ENCODE measurements at places on chromosomes 2 and 18.

DNA sequence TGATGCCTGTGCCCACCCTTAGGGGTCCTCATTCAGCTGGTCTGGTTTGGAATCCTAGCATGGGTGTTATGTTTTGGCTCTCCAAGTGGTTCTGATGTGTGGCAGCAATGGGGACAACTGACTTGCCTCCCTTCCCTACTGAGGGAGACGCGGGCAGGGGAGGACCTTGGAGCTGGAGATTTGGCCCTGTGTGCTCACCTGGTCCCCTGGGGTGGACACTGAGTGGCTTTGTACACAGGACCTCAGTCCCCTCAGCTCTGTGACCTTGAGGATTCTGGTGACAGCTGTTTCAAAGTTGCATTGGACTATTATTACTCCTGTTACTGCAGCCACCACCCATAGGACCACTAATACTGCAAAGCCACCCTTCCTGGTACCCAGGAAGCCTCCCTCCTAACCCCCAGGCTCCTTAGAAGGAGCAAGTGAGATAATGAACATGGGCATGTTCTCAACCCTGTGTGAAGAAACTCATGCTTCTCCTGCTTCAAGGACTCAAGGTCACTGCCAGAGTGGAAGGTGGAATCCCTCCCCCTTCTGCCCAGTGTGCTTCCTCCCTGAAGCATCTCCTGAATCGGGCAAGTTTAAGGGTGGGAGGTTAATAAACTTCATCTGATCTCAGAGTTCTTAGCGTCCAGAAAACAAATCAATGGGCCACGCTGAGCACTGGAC lies 26.5 kb downstream of the TMEM182 start:
- no peak for DNase-seq

DNA sequence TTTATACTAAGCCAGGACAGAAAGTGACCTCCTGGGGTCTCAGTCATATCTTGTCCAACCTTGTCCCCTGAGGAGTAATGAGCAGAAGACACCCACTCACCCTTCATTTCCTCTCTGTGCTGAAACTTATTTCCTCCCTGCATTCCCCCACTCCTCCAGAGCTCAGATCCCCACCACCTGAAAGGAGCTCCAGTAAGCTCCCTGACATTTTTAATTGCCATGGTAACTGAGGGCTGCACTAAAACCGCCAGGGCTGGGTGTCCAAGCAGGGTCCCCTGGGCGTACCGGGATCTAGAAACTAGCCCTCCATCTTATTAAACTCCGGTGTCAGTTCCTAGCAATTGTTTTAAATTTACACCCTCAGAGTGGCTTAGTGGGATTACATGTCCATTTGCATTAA lies 393.3 kb upstream of the HNRNPA3 start:
- DNase-seq = no peak

- no peak for DNase-seq
These were observed 91.8 kb downstream of the FMNL2 start for GRCh38 chr2:152426801-152427200.

- DNase-seq = no peak
These were observed 11.4 kb downstream of the WDSUB1 start for GRCh38 chr2:159275111-159275510.

DNA sequence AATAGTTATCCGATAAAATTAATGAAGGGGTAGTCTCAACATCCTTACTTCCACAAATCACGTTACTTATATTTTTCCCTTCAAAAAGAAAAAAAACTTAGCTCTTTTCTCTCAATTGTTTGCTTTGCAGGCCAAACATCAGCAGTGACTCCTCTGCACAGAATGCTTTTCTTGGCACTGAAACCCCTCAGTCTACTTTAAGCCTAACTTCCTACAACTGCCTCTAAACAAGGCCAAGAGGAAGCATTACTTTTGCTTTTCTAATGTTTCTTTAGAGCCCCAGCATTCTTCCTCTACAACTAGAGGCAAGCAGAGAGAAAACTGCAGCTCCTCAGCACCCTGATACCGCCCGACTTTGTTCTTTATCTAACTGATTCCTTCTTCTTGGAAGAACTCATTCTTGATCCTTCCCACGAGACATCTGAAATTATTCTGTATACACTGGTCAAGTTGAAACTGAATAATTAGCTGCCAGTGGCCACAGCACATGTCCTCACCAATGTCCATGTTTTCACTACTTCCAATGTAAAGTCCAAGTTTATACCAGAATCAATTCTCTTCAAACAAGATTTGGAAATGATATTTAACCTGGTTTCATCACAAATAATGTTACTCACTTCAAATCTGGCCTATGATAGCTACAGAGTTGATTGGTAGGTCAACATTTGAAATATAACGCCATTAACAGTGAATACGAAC lies 55.3 kb downstream of the DTNB start:
- DNase-seq = no peak

DNA sequence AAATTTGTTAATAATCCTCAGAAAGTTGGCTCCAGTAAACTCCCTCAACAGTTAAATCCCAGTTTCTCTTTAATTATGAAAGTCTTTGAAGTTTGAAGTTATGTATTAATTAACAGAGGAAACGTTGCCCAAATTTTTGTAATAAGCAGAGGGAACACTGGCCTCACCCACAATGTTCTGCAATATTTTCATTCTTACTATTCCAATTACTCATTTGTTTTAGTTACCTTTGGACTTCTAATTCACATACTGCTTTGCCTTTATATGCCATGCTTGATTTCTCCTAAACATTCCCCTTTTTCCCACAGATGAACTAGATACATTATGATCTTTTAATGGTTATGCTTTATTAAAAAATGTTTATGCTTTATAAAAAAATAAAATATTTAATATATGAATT lies 61.3 kb downstream of the RELCH start:
- no peak for DNase-seq

DNA sequence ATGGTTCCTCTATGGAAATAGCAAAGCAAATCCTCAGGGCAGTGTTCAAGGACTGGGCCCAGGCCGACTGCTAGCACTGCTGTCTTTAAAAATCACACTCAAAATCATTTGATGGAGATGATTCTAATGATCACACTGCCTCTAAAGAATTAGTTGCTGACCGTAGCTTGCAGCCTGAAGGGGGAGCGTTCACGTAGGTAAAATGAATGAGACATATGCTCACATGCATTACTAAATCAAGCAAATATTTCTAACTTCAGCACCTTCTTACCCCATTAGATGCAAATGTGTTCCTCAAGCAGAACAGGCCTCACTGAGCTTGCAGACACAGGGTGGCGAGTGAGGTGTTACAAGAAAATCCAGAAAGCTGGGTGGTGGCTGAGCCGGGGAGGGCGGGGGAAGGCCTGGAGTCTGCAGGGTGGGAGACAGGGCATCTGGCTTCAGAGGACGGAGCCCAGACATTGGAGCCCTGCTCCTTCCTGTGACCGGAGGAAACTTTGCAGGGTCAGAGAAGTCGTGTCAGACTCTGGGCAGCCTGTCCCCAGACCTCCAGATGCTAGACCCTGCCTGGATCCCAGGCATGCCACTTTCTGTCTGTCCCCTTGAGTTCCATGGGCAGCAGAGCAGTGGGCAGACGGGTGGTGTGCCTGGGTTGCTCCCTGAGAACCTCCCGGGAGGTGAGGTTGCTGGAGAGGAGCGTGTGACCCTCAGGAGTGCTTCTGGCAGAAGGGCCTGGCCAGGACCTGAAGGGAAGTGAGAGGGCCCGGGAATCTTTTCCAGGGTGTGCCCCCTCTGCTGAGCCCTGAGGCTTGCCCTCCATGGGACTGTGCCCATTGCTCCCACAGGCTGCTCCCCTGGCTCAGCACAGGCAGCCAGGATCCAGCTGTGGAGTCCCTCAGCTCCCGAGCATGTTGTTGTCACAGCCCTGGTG lies 7.1 kb upstream of the NPPC start:
- DNase-seq = no peak

GRCh38 chr2:10934979-10935350 lies 23.2 kb downstream of the KCNF1 start:
- no peak for DNase-seq

All from B cell (primary cell).